ENCODE measurements at places on chromosomes 7 and 10.

- no peak for DNase-seq
Observed at GRCh38 chr10:49830016-49830415, 67.9 kb upstream of the OGDHL start.

DNA sequence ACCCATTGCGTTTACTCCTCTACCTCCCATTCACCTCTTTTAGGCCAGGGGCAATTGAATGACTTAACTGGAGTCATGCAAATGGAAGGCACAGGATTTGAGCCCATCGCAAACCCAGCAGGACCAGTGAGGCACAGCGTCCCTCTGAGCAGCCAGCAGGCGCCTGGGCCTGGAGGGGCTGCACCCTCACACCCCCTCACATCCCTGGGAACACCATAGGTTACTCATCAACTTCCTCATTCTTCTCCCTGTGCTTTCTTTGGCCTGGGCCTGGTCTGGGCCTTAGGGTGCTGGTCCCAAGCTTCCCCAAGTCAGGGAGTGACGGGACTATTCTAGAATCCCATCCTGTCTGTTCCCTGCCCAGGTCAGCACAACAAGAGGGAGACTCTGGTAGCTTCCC is 169.4 kb upstream of the EEPD1 start:
- no peak for DNase-seq

- no peak for DNase-seq
Observed at GRCh38 chr7:78323118-78323517, 524.5 kb downstream of the PHTF2 start.

GRCh38 chr10:77038407-77038806 is 599.2 kb downstream of the KCNMA1 start:
- no peak for DNase-seq

DNA sequence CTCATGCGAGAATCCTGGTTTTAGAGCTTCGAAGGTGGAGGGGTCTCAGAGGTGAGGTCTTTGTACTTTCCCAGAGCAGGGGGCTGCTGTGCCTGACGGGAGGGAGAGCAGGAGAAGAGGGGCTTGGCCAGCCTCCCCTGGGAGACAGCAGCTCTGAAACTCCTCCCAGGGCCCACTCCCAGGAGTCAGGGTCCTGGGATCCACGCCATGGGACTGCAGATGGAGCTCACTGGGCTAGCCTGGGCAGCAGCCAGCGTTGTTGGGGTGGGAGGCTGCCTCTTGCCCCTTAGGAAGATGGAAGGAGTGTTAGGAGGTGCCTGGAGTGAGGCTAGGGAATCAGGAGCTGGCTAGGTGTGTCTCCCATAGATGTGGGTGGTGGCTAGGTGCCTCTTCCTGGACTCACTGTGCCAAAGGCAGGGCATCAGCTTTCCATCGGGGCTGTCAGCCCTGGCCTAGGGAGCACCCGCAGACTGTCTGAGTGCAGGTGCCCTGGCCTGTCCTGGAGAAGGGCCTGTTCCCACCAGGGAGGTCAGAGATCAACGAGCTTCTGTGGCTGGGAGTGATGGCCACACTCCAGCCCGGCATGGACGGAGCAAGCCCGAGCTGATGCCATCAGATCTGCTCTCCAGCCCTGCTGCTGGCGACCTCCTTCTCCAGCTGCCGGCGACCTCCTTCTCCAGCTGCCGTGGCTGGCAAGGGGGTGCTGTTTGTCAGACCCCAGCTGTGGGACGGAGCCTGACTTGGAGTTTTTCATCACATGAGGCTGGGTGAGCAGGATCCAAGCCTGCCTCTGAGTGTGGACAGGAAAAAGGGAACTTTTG is 111.3 kb downstream of the PTPN20 start:
- no peak for DNase-seq

DNA sequence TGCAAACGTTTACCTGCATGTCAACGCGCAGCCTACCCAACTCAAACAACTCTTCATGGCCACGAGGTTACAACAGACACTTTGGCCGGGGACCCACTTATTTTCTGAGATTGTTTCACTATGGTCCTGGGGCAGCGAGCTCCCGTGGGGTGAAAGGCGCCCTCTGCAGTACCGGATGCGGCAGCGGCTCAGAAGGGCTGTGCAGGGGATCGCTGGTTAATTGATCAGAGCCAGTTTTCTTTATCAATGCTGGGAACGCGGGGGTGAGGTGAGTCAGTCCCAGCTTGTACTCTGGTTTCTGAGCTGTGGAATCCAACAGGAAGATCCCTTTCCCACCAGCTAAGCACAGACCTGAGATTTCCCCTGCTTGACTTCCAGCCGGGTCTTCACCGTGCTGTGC is 366.5 kb upstream of the KLF6 start:
- no peak for DNase-seq

Data from NCI-H345 (cell line).